ENCODE measurements at places on chromosomes 12 and 14.

- no peak for DNase-seq
These were observed 8.3 kb downstream of the TTC6 start for GRCh38 chr14:37603688-37604251.

- no peak for DNase-seq
These were observed 45.0 kb downstream of the SYNE3 start for GRCh38 chr14:95471476-95471875.

DNA sequence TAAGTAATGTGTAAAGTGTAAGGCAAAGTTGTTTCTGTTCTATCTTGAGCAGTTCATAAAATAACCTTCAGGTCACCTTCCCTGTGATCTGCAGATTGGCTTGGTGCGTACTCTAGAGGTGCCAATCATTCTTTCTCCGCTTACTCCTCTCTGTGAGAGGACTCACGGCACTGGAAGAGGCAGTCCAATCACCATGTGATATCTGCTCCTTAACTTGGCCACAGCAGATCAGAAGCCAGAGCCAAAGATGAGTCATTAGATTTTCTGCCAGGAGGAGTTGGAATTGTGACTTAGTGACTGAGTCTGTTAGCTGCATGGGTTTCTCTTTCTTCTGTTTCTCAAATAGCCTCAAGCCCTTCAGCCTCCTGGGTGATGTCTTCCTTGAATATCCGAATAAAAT, 165.5 kb downstream of the SLC41A2 start:
- no peak for DNase-seq

DNA sequence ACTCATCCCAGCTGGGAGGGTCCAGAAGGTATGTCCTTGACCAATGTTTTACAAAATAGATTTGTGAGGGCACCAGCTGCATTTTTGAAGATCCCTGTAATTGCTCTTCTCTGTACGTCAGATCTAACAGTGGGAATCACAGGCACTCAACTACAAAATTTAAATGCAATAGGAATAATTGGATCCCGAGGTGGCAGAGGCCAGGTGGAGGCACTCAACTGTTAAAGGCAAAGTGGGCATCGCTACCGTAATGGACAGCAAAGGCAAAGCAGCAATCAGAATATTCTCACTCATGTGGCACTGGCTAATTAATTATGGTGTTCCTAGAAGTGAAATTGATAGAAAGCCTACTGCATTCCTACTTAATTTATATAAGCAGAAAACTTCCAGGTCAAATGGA, 27.9 kb upstream of the PSMC1 start:
- DNase-seq = no peak

GRCh38 chr14:23125011-23125410, 6.0 kb upstream of the CEBPE start:
- no peak for DNase-seq

- DNase-seq = no peak
These were observed 42.6 kb downstream of the TRAF3 start for GRCh38 chr14:102819747-102820330.

- no peak for DNase-seq
These were observed 15.2 kb downstream of the PPFIBP1 start for GRCh38 chr12:27539191-27539631.

- DNase-seq = no peak
These were observed 34.8 kb downstream of the PTHLH start for GRCh38 chr12:27937768-27938167.

DNA sequence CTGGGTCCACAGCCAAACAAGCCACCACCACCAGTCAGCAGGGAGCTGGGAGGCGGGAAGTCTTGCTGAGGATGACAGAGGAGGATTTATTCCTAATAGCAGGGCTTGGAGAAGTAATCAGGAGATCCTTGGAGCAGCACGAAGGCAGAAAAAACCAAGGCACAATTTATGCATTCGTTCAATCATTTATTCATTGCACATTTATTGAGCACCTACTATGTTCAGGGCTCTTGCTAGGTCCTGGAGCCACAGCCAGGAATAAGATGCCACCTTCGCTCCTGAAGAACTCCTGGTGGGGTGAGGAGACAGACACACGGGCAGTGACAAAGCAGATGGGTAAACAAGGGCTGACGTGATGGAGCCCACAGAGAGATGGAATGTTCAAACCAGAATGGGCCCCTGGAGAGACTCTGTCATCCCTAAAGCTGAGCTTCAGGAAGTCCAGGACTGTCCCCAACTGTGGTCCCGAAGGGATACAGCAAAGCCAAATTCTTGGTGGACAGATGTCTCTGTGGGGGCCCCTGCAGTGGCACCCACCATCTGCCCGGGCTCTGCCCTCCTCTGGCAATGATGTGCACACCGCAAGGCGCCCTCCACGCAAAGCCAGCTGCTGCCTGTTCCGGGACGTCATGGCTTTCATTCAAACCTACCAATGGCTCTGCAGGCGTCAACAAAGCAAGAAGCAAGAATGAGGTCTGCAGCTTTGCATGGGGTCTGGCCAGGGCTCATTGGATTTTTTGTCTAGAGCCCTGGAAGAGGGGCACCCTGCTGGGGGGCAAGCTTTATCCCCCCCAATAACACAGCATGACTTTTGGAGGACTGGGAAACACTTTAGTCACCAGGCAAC, 3.0 kb upstream of the TESC start:
- DNase-seq = no peak

DNA sequence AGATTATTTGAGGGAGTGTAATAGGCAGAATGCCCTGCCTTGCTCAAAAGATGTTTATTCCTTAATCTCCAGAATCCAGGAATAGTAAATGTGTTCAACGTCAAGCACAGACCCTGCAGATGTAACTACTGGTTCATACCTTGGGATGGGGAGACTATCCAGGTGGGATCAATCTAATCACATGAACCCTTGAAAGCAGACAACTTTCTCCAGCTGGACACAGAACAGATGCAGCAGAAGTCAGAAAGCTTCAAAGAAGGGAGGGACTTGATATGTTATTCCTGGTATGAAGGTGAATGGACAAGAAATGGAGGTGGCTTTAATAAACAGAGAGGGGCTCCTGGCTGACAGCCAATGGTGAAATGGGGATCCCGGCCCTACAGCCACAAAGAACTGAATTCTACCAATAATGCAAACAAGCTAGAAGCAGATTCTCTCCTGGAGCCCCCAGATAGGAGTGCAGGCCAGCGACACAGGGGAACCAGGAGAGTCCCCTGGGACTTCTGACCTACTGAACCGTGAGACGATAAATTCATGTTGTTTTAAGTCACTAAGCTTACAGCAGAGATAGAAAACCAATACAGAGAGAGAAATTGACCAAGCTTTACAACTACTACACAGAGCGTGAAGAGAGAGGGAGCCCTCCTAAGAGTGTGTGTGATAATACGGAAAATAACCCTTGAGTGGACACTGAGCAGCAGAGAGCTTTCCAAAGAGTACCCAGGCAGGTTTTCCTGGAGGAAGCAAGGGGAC, 133.5 kb upstream of the TMEM132C start:
- no peak for DNase-seq

- peak; percentile 76 for DNase-seq
These were observed at the start of gene PSMC1 for GRCh38 chr14:90256354-90257131. Gene PSMC1, plus strand, starts transcription at chr14:90256553. Its CDS starts 45 bp downstream, at chr14:90256598.

GRCh38 chr14:68934066-68934465, 45.0 kb downstream of the ACTN1 start:
- DNase-seq = no peak

- no peak for DNase-seq
These were observed 9.0 kb downstream of the MLXIP start for GRCh38 chr12:122087431-122088178.

DNA sequence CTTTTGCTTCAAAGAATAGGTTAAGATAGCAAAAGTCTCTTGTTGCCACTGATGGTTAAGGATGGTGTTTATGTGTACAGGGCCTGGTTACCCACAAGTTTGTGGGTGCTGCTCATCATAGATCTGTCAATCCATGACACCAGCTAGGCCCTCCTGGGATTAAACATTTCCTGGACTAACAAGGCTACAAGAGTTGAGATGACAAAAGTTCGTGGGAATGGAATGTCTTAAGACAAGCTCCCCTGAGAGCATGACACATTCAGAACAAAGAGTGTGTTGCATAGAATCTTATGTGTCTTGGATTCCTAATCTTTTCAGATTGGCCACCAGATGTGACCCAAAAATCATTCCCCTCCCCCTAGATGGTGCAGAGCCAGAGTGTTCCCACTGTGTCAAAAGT, 592.5 kb upstream of the USP15 start:
- DNase-seq = no peak
